ENCODE measurements at places on chromosomes 7 and 10.

- DNase-seq, result no peak
Measured at GRCh38 chr10:20088061-20088701, 271.9 kb downstream of the PLXDC2 start.

- DNase-seq, result no peak
Measured at GRCh38 chr10:88755753-88756152, 4.1 kb upstream of the LIPN start.

- DNase-seq, result no peak
Measured at GRCh38 chr10:99329304-99329553, at the start of gene CNNM1. Gene CNNM1 (plus strand): TSS chr10:99329356. CDS start chr10:99329388, 32 bp downstream.

GRCh38 chr10:103758294-103758681 is 97.1 kb downstream of the SH3PXD2A start:
- no peak for DNase-seq

DNA sequence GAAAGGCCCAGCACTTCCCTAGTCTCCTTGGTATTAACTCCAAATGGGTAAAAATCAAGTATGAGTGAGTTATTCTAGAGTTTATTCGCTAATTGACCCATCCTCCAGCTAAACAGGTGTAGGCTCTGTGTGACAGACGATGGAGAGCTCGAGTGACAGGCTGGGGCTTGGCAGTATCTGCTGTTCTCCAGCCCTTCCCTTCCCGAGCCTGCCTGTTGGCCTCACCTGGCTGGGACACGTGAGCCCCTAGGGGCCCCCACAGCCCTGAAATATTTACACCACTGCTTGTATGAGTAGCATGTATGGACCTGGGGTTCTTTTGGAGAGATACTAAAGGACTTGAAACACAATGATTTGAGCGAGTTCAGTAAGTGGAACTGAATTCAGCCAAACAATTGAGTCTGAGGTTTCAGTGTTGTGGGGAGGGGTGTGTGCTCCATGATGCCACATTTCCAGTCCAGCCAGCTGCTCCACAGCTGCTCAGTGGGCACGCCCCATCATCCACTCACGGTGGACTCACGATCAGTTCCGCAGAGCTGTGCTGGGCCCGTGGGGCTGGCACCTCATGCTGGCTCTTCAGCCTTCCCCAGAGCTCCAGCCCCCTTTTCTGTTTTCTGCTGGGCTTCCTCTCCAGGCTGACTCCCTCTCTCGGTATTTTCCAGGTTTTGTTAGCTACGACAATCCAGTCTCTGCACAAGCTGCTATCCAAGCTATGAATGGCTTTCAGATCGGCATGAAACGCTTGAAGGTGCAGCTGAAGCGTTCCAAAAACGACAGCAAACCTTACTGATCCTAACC is 283.0 kb downstream of the USP6NL start:
- no peak for DNase-seq

DNA sequence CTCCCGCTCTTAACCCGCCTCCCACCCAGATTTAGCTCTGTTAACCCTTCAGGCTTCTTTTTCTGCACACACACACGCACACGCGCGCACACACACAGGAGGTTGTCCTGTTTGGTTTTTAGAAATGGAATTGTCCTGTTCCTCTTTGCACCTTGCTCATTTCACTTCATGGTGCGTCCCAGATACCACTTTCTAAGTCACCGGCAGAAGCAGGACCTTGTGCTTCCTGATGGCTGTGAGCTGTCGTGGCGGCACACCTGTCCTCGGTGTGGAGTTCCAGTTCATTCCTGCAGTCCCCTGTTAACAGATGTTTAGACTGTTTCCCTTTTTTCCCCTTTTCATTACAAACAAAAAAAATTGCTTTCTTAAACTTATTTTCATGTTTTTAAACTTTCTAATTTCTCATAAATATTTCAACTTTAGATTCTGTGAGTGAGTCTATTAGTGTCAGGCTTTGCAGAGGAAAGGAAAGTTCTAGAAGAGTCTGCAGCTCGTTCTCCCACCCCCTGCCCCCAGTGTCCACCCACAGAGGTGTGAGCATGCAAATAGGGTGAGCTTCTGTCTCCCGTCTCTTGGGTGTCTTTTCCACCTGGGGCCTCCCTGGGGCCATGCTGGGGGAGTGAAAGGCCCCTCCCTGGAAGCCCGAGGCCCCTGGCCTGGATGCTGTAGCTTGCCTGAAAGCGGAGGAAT is 85.5 kb downstream of the LHPP start:
- DNase-seq, result no peak

DNA sequence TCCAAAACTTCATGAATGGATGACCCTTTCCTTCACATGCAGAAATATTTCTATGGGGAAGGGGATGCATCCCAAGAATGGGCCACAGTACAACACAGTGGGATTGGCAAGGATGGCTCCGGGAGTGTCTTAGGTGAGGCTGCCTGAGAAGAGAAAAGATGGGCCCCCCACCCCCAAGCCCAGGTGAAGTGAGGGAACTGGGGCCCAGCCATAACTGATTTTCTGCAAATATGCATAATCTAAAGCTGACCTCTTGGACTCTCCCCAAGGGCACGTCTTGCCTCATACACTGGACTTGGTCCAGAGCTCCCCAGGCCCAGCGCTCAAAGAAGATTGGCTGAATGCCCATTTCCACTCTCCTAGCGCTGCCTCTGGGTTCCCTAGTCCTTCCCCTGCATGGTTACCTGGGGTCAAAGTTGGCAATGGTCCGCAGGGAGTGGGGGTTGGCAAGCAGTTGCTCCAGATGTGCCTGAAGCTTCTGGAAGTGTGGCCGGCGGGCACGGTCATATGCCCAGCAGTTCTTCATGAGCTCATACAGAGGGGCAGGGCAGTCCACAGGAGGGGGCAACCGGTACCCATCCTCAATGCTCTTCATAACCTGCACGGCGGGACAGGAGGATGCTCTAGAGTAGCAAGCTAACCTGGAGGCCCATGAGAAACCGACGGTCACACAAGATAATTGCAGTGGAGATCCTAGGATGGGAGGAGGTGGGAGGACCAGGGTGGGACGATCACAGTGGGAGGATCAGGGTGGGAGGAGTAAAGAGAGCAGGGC is 12.3 kb downstream of the ZYX start:
- DNase-seq, result no peak

- DNase-seq, result no peak
Measured at GRCh38 chr10:123272171-123272570, 118.0 kb downstream of the BUB3 start.

DNA sequence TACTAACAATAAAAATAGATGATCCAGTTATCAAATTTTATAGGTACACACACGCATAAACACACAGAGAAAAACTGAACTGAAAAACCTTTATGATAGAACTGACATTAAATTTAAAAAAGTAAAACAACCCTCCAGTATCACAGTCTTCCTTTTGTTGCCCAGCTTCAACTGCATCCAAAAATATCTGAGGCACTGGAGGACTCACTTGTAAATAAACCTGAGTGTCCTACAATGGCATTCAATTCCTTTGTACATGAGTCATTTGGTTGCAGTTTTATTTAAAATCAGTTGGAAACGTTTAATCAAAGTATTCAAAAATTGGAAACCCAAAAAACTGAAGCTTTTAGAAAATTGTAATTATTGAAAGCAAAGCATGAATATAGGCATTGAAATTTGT is 265.2 kb upstream of the CSTF2T start:
- DNase-seq, result no peak

DNA sequence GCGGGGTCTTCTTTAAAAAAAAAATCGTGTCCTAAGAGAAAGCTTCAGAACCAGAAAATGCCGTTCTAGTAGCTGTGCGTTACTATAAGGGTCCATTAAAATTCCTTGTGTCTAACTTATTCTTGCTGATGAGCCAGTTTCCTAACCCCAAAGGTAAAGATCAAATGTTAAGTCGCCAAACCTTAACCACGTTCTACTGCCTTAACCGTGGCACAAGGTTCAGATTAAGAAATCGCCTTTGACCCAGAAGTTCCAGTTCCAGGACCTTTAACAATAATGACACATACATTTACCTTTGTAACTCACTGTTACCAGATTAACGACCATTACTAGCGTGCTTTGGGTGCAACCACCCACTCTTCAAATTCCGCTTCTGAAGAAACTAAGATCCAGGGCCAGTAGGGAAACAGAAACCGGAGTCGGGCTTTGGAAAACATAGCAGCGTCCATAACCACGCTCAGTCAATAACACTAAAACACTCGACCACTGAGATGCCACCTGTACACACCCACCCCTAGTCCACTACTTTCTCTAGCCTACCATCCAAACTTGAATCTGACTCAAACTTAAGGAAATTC is 620 bp downstream of the BET1 start:
- DNase-seq, result peak; percentile 10

DNA sequence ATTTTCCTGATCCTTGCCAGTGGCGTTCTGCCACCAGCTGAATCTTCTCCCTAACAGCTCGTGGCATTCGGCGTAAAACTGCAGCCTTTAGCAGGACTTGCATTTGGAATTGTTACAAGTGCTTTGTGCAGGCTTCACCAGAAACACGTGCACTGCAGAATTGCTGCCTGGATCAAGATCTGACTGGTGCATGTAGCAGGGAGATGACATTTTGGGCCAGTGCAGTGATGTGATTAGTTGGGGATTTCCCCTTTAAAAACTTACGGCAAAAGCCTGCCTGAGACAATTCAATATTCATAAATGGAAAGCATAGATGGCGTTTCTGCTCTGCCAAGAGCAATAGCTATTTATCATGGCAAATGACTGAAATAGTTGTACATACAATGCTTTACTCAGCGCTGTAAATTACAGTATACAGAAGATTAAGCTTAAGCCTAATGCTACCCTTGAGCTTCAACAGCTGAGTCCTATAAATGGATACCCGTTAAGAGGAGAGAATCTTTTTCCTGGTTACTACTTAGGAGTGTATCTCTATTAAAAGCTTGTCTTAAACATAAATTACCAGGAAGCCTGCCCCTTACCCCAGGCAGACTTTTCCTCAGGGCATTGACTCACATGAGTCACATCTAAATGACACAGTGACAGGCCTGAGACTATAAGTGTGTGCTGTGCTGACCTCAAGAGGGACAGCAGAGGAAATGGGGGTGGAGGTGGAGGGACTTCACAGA is 106.3 kb downstream of the ATXN7L1 start:
- DNase-seq, result no peak

DNA sequence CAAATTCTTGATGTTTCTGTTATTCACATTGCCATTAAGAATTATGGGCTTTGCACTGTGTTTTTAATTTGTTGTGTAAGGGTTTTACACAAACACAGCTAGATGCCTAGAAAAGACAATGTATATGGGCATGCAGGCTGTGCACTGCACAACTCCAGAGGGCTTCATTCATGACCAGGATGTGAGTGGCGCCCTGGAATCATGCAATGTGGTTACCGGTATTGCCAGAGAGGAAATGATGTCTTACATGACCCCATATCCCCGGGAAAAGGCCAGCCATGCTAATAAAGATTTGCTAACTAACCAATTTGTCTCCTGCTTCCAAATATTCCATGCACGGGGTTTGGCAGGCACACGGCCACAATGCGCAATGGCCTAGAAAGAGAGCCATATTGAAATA is 16.9 kb downstream of the KCNMA1 start:
- no peak for DNase-seq

Data from right renal pelvis (tissue), 4 donors.